ENCODE measurements at places on chromosomes 6 and 20.

GRCh38 chr6:81556551-81556950 lies 195.9 kb downstream of the TENT5A start:
- DNase-seq: no peak

- DNase-seq: no peak
Observed at GRCh38 chr20:15333170-15333569, 995.8 kb upstream of the FLRT3 start.

DNA sequence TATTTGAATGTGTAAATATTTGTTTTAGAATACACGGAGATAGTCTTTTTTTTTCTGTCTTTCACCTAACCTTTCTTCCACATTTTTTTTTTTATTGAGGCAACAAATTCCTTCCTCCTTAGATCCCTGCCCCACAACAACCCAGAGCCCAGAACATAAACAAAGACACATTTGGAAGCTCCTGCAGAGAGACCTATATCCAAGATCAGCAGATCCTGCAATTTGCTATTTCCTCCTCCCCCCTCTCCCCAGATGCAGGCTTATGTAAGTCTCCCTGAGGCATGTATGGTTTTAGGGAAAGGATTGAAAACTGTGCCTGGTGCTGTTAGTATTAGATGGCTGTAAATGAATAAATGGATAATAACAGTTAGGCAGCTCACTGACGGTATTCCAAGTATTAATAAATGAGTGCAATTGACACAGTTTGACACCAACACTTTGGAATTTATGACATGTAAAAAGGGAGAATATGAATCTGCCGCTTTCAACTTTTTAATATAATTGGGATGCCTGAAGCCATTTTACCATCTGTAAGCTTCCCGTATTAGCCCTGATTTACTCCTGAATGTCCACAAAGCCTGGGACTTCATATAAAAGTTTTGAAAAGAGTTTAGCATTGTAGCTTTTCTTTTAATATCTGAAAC lies 608.3 kb upstream of the CITED2 start:
- DNase-seq: no peak

DNA sequence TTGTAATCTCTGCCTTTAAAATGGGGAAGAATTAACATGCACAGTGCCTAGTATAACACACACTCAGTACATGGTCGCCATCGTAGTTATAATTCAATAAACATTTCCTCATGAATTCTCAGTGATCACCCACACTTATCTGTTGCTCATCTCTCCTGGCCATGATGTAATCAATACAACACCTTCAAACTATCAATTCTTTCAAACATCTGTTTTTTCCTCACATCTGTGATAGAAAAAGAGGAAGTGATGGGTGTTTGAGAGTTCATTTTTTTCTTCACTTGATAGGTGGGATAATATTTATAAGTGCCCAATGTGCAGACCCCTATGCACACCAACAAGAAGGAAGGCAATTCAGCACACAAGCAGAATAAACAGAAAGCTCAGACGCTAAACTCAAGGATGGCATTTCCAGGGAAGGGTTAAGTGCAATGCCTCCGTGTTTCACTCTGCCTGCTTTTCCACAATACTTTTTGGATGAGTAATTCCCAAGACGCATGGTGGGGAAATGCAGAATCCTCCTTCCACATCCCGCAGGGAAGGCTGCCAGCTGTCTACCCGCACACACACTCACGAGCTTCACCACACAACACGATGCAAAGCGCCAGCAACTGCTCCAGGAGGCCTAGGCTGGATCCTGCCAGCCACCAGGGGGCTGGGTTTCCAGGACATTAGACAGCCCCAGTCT lies 100.3 kb downstream of the GMPR start:
- DNase-seq: no peak

GRCh38 chr6:81752921-81753710 lies 635 bp upstream of the TENT5A start:
- DNase-seq: peak; percentile 36

GRCh38 chr6:87375315-87375714 lies 30.7 kb downstream of the C6orf163 start:
- DNase-seq: no peak

GRCh38 chr6:121666814-121667213 lies 231.4 kb downstream of the GJA1 start:
- DNase-seq: no peak

DNA sequence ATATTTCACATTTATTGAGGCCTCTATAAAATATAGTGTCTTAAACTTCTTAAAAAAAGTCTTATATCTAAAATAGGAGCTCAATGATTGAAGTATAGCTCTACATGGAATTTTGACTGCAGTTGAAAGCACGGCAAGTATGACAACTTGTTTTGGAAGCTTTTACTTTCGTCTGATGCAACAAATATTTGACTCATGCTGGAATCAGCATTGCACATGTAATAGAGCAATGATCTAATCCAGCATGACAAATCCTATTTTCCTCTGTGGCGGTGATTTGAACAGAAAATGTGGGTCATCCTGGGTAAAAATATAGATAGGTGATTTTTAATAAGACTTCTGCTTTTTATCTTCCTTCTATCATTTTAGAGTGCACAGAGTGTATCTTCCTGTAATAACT lies 111.6 kb downstream of the TINAG start:
- no peak for DNase-seq

DNA sequence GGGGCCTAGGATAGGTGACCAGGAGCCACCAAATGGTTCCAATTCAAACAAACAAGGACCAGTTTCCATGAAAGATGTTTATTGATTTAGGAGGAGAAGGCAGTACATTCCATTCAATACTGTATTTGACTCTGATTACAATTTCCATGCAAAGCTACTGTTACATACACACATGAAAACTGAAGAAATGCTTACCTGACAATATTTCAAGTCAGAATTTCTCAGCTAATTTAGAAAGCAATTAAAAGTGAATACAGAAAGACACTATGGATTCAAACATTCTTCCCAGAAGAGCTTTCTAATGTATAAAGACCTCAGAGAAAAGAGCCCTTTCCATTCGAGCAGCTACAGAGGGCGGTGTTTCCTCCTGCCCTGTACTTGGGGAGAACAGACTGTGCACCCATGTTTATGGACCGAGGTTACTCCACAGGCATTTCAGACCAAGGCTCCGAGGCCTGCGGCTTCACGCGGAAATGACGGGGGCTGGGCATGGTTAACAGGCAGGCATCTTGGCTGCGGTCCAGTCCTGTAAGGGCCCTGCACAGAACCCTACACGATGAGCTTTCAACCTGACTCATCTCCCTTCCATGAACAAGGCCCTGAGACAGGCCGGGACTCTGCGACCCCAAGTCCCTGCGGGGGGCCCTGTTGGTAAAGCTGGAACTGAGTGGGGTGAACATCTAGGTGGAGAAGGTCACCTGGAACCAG lies 25.7 kb upstream of the TCFL5 start:
- DNase-seq: peak; percentile 27

- no peak for DNase-seq
Observed at GRCh38 chr6:147559006-147559405, 50.5 kb downstream of the SAMD5 start.

- peak; percentile 88 for DNase-seq
Observed at GRCh38 chr6:149941583-149942460, at the start of gene ULBP2. Gene ULBP2, plus strand, starts transcription at chr6:149942014. Its CDS starts 59 bp downstream, at chr6:149942073.

DNA sequence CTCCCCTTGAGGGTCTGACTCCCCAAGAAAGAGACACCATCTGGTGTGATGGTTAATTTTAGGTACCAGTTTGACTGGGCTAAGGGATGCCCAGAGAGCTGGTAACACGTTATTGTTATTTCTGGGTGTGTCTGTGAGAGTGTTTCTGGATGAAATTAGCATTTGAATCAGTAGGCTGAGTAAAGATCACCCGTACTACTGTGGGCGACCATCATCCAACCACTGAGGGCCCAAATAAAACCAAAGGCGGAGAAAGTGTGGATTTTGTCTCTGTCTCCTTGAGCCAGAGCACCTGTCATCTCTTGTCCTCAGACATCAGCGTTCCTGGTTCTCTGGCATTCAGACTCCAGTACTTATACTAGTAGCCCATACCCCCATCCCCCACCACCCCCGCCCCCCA lies 7.9 kb upstream of the CNKSR3 start:
- DNase-seq: no peak

DNA sequence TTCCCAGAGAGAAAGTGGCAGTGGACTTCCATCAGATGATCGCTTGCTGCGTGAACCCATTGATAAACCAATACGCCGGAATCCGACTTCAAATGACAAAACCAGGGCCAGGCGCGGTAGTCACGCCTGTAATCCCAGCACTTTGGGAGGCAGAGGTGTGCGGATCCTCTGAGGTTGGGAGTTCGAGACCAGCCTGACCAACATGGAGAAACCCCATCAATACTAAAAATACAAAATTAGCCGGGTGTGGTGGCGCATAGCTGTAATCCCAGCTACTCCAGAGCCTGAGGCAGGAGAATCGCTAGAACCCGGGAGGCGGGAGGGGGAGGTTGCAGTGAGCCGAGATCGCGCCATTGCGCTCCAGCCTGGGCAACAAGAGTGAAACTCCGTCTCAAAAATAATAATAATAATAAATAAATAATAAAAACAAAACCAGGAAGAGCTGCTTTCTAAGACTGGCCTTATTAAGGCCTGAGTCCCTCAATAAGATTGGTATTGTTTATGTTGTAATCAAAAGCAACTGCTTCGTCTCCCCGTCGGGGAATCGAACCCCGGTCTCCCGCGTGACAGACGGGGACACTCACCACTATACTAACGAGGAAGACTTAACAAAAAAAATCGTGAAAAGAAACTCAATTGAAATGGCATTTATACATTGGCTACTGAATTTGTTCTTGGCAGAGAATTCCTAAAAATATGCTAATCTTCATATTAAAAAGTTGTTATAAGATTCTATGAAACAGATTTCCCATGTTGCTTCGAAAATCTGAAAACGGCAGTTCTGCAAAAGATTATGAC lies 110.2 kb upstream of the ZNF184 start:
- peak; percentile 90 for DNase-seq

DNA sequence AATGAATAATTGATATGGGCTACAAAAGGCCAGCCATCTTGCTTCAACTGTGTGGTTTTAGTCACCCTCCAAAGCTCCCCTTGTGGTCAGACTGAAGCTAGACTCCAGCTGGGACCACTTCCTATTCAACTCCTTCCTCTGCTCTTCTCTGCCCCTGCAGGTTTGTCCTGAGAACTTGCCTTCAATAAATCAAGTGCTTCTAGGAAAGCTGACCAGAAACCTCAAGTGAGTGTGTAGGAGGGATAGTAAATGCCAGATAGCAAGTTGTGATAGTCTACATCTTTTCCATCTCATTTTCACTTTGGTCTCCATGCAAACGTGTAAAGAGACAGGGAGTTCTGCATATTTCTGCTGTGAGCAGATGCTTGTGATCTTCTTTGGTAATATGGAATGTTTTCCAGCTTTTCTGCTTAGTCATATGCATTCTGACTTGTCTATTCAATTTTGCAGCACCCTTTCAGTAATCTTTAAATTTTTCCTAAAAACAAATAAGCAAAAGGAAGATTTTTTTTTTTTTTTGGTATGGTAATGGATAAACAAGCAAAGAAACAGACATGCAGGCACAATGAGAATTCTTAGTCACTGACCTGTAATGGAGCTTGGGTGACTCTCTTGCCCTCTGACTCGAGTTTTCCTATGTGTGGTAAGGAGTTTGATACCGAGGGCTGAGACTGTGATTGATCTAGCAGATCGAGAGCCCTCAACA lies 201.3 kb upstream of the BTBD3 start:
- no peak for DNase-seq

- no peak for DNase-seq
Observed at GRCh38 chr6:79170959-79171358, 63.5 kb downstream of the HMGN3 start.

DNA sequence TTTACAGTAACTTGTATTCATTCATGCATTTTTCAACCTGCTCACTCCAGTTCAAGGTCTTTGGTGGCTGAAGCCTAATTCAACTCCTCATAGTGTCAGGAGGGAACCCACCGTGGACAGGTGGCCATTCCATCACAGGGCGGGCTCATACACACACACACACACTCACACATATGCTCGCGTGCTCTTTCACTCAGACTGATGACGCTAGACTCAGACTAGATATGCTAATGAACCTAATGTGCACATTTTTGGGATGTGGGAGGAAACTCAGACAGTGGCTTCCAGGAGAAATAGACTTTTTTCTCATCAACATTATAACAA lies 56.7 kb downstream of the TRIM27 start:
- peak; percentile 38 for DNase-seq

GRCh38 chr6:44225579-44226325 lies 2.4 kb downstream of the SLC29A1 start:
- DNase-seq: no peak

GRCh38 chr6:45970326-45970725 lies 45.3 kb downstream of the CLIC5 start:
- DNase-seq: no peak

DNA sequence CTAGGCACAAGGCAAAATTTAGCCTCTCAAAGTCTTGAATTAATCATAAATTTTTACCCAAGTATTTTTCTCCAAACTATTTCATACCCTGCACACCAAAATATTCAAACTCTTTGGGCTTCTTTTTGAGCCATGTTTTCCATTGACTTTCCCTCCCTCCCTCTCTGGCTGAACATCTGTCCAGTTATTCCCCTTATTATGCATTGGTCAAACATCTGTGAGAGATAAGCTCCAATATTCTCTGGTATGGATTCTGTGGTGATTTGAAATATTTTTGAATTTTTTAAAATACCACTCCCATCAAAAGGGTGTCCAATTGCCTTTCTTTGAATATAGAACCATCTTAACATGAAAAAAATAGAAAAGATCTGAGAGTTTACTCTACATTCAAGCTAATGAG lies 244.2 kb downstream of the RFPL4B start:
- DNase-seq: no peak

DNA sequence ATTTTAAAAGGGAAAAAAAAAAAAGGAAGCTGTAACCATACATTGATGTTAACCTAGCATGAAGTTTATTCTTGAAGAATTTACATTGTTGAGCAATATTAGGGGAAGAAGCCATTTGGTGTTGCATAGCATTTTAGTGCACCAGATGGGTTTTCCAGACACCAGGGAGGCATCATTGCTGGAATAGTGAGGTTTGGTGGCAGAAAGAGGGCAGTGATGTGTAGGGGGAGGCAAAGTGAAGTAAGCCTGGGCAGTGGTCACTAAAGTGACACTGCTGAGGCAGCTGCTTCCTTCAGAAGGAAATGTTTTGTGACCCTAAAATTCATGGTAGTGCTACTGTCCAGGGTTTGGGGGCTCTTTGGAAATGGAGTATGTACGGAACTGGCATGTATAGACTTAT lies 2.6 kb downstream of the TOMM6 start:
- no peak for DNase-seq

GRCh38 chr6:13927203-13927602 lies 2.5 kb downstream of the RNF182 start:
- DNase-seq: no peak

GRCh38 chr20:44703183-44703925 lies 11.8 kb upstream of the CCN5 start:
- DNase-seq: no peak
